Activated naive CD4-positive, alpha-beta T cell (primary cell): ENCODE measurements at places on chromosomes 2 and 18.

DNA sequence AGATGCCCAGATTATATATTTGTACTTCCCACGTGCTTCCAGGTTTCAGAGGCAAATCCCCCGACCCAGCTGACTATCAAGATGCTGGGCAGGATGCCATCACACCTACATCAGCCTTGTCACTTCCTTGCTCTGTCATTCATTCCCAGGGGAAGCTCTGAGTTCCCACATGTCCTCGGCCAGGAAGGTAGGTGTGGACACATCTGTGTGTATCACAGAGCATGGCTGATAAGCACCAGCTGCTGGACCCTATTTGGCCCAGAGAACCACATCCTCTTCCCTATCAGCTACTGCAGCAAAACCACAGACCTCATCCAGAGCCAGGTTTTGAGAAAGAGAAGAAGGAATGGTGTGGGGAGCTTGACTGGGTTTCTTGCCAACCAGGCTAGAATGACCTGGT is 31.9 kb upstream of the ITGA6 start:
- no peak for DNase-seq

DNA sequence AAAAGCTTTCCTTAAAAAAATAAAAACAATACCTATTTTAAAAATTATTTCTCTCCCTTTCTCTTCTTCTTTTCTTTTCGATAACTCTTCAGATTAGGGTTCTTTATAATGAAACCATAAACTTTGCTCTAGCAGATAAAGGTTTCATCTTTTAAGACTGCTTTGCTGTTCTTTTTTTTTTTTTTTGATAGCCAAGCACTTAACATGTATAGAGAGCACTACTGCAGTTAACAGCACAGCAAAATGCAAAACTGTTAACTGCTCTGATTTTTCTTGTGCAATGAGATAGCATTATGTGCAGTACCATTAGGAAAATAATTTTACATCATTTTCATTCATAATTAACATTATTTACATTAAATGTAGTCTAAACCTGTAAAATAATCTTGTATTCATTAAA is 36.3 kb downstream of the GALNT1 start:
- DNase-seq: no peak

- no peak for DNase-seq
Observed at GRCh38 chr2:40363631-40364030, 88.3 kb downstream of the SLC8A1 start.

- DNase-seq: no peak
Observed at GRCh38 chr2:19360966-19361321, 2.5 kb upstream of the OSR1 start.

GRCh38 chr18:46842583-46842982 is 74.7 kb downstream of the PIAS2 start:
- DNase-seq: no peak
